ENCODE measurements at places on chromosomes 11 and 22.

DNA sequence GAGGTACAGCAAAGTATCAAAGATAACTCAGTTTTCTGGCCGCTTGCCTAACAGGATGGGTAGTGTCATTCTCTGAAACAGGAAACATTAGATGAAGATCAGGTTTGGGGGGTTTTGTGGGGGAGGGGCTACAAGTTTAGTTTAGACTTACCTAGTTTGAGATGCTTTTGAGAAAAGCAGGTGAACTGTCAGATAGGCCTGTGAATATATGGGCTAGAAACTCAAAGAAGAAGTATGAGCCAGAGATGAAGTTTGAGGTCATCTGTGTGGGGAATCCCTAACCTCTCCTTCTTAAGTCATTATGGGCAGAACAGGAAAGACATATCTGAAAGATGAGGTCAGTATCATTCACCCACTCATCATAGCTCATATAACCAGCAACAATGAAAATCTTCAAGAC, 11.9 kb downstream of the HOATZ start:
- no peaks in the 10 kb centered on the region for H3K27me3 ChIP-seq
- H3K27ac ChIP-seq: no peak overlapping the region
- no peak for DNase-seq

GRCh38 chr11:3866206-3866605, 10.7 kb downstream of the STIM1 start:
- H3K27ac ChIP-seq: peak overlapping the region; percentile 81
- no peak for DNase-seq
- H3K36me3 ChIP-seq: no peaks in the 10 kb centered on the region
- no peaks in the 10 kb centered on the region for H3K27me3 ChIP-seq
- H3K4me1 ChIP-seq: peaks cover 27% of the 10 kb centered on the region
- no peak overlapping the region for H3K4me3 ChIP-seq

- DNase-seq: no peak
- H3K4me3 ChIP-seq: no peak overlapping the region
- no peaks in the 10 kb centered on the region for H3K36me3 ChIP-seq
Observed at GRCh38 chr11:7690648-7691047, 15.6 kb downstream of the OVCH2 start.

DNA sequence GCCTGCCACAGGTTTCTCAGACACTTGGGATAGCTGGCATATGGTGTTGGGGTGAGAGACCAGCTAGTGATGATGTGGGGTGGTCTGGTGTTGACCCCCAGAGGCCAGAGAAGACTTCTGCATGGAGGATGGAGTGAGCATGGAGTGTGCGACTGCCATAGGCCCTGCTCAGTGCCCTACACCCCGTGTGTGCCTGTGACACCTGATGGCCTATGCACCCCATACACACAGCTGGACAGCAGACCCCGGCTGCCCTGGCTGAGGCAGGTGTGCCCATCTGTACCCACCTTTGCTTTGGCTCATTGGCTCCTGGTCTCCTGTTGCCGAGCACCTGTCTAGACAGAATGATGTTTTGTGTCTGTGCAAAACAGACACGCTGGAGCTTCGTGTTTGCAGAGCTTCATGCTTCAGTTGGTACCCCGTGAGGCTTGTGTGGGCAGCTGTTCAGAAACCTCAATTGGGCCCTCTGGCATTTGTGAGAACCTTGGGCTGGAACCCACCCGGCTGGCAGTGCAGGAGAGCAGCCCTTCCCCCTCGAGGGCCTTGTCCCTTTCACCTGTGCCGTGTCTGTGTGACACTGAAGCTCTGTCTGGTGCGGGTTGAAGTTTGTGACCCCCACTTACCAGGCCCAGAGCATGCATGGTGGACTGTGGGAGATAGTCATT, 27.6 kb downstream of the BCR start:
- no peak overlapping the region for H3K4me3 ChIP-seq
- H3K27me3 ChIP-seq: no peaks in the 10 kb centered on the region
- H3K36me3 ChIP-seq: peaks cover 4% of the 10 kb centered on the region

DNA sequence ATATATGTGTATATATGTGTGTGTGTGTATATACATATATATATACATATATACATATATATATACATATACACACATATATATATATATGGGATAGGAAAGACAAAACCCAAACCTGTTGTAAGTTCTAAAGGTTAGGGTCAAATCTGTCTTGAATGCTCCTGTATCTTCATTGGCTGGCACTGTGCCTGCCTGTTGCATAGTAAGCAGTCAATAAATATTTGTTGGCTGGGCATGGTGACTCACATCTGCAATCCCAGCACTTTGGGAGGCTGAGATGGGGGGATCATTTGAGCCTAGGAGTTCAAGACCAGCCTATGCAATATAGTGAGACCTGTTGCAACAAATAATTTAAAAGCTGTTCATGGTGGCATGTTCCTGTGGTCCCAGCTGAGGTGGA, 205.4 kb downstream of the DBX1 start:
- no peak overlapping the region for H3K27ac ChIP-seq
- H3K4me3 ChIP-seq: no peak overlapping the region
- H3K4me1 ChIP-seq: peaks cover 85% of the 10 kb centered on the region
- no peaks in the 10 kb centered on the region for H3K27me3 ChIP-seq

DNA sequence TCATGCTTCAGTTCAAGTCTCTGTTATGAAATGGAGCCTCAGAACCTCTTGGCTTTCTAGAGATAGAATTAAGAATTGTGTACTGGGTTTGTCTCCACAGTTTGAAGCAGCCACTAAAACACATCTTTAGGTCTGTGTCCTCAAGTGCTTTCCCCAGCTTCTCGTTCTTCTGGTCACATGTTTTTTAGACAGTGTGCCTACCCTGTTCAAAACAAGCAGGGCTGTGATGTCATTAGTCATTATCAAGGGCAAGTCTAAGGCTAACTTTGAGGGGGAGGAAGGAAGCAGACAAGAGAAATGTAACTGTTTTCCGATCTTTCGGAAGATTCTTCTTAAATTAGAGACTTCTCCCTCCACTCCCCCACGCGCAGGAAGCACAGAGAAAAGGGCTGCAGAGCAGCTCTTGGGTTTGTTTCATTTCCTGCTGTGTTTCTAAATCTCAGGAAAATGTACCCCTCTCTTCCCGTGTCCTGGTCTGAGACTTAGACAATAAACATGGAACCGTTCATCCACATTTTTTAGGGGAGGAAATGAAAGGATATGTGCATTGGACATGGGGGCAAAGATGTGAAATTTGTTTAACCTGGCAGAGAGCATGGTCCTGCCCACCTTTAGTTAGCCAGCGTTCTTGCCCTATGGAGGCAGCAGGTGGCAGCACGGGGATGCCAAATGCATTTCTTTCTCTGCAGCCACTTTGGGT, 3.1 kb downstream of the AKIP1 start:
- H3K4me3 ChIP-seq: peak overlapping the region; percentile 33
- no peak for DNase-seq
- peaks cover 77% of the 10 kb centered on the region for H3K4me1 ChIP-seq
- H3K27me3 ChIP-seq: no peaks in the 10 kb centered on the region

GRCh38 chr22:44344407-44344806, 31.7 kb upstream of the SHISAL1 start:
- DNase-seq: no peak
- H3K27me3 ChIP-seq: peaks cover 16% of the 10 kb centered on the region
- H3K4me1 ChIP-seq: peaks cover 25% of the 10 kb centered on the region
- H3K36me3 ChIP-seq: no peaks in the 10 kb centered on the region
- H3K27ac ChIP-seq: no peak overlapping the region

GRCh38 chr22:45994491-45995404, 17.8 kb upstream of the WNT7B start:
- DNase-seq: peak; percentile 86
- no peak overlapping the region for H3K27ac ChIP-seq
- H3K4me3 ChIP-seq: no peak overlapping the region

GRCh38 chr11:17076517-17077239, 789 bp downstream of the RPS13 start:
- H3K4me3 ChIP-seq: peak overlapping the region; percentile 99
- no peaks in the 10 kb centered on the region for H3K27me3 ChIP-seq
- peak overlapping the region; percentile 99 for H3K27ac ChIP-seq
- H3K36me3 ChIP-seq: peaks cover 20% of the 10 kb centered on the region

DNA sequence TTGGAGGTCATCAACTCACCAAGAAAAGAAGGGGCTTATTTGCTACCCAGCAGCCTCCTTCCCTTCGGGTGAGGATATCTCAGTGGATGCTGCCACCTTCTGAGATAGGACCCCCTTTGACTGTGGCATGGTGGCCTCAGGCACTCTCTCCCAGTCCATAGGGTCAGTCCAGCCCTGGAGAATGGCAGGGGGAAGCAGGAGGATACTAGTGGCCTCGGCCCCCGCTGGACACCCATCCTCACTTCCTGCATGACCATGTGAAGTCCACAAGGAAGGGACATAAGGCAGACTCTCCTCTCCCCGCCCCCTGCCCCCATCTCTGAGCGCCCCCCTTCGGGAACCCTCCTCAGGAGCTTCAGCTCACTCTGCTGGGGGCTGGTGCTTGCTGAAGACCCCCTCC, 24.4 kb downstream of the TPBGL start:
- peaks cover 5% of the 10 kb centered on the region for H3K4me1 ChIP-seq
- DNase-seq: peak; percentile 68
- no peak overlapping the region for H3K4me3 ChIP-seq
- no peaks in the 10 kb centered on the region for H3K27me3 ChIP-seq
- peaks cover 1% of the 10 kb centered on the region for H3K36me3 ChIP-seq

- H3K27me3 ChIP-seq: no peaks in the 10 kb centered on the region
- no peaks in the 10 kb centered on the region for H3K36me3 ChIP-seq
- no peak overlapping the region for H3K4me3 ChIP-seq
- no peak for DNase-seq
Observed at GRCh38 chr11:62030071-62030684, 62.7 kb upstream of the FTH1 start.

DNA sequence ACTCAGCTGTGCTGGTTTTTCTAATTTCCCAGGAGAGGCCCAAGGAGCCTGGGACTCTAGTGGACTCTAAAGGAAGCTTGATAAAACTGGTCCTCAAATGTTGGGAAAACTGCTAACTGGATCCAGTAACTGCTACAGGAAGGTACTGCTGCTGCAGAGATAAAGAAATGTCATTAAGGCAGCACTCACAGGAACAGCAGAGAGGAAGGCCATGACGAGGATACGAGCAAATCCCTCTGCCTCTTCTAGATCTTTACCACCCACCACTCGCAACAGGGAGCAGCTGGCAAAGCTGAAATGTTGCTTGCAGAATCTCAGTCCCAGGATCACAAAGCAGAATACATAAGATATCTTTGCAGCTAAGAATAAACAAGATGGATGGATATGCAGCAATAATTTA, 23.5 kb downstream of the TTC28 start:
- H3K27ac ChIP-seq: no peak overlapping the region
- no peak for DNase-seq
- no peaks in the 10 kb centered on the region for H3K4me1 ChIP-seq
- no peak overlapping the region for H3K4me3 ChIP-seq
- no peaks in the 10 kb centered on the region for H3K27me3 ChIP-seq
- peaks cover 3% of the 10 kb centered on the region for H3K36me3 ChIP-seq

- peaks cover 5% of the 10 kb centered on the region for H3K4me1 ChIP-seq
- no peak overlapping the region for H3K4me3 ChIP-seq
- H3K36me3 ChIP-seq: no peaks in the 10 kb centered on the region
- no peak for DNase-seq
- no peak overlapping the region for H3K27ac ChIP-seq
Observed at GRCh38 chr11:122270535-122270934, 154.5 kb upstream of the BLID start.

DNA sequence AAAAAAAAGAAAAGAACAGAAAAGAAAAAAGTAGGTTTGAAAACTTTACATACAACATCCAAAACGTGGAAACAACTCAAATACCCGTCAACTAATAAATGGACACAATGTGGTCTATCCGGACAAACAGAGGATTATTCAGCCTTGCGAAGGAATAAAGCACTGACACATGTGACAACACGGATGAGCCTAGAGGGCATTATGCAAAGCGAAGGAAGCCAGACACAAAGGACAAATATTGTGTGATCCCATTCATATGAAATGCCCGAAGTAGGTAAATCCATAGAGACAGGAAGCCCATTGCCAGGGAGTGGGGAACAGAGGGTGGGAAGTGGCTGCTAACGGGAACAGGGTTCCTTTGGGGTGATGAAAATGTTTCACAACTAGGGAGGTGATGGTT, 11.8 kb downstream of the RFPL1 start:
- no peak overlapping the region for H3K4me3 ChIP-seq
- peaks cover 8% of the 10 kb centered on the region for H3K4me1 ChIP-seq
- H3K27ac ChIP-seq: no peak overlapping the region
- H3K36me3 ChIP-seq: no peaks in the 10 kb centered on the region
- no peak for DNase-seq

GRCh38 chr11:45253640-45254039, 32.5 kb downstream of the SYT13 start:
- peaks cover 14% of the 10 kb centered on the region for H3K4me1 ChIP-seq
- H3K27me3 ChIP-seq: peaks cover 1% of the 10 kb centered on the region
- no peaks in the 10 kb centered on the region for H3K36me3 ChIP-seq
- DNase-seq: no peak
- no peak overlapping the region for H3K4me3 ChIP-seq

DNA sequence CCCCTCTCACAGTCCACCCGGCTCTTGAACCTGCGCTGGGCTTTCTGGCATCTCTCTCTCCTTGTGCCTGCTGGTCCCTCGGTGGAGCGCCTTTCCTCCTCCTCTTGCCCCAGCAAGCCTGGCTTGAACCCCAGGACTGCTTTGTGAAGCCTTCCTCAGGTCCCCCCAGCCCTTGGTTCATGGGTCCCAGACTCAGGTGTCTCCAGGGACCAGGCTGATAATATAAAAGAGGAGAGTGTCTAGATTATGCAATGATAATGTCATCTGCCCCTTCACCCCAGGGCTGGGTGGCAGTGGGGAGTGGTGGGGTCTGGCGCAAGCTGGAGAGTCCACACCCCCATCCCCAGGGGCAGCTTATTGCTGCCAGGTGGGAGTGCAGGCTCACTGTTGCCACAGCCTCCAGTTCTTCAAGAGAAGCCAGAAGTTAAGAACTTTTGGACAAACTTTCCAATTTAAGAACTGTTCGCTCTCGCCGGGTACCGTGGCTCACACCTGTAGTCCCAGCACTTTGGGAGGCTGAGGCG, 36.6 kb upstream of the PARVG start:
- peaks cover 52% of the 10 kb centered on the region for H3K4me1 ChIP-seq
- H3K36me3 ChIP-seq: peaks cover 4% of the 10 kb centered on the region
- H3K27me3 ChIP-seq: no peaks in the 10 kb centered on the region
- H3K4me3 ChIP-seq: no peak overlapping the region
- no peak for DNase-seq
- H3K27ac ChIP-seq: no peak overlapping the region

DNA sequence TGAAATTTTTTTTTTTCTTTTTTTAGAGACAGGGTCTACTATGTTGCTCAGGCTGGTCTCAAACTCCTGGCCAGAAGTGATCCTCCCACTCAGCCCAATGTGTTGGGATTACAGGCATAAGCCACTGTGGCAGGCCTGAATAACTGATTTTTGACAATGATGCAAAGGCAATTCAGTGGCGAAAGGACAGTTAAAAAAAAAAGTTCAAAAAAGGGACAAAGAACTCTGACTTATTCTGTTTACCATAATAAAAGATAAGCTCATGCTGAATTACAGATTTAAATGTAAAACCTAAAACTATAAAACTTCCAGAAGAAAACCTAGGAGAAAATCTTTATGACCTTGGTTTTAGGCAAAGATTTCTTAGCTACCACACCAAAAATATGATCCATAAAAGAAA, 48.9 kb downstream of the ATG16L2 start:
- H3K27me3 ChIP-seq: no peaks in the 10 kb centered on the region
- peaks cover 3% of the 10 kb centered on the region for H3K36me3 ChIP-seq
- H3K27ac ChIP-seq: peak overlapping the region; percentile 14
- H3K4me3 ChIP-seq: no peak overlapping the region
- DNase-seq: no peak
